ENCODE measurements at places on chromosomes 4 and X.

DNA sequence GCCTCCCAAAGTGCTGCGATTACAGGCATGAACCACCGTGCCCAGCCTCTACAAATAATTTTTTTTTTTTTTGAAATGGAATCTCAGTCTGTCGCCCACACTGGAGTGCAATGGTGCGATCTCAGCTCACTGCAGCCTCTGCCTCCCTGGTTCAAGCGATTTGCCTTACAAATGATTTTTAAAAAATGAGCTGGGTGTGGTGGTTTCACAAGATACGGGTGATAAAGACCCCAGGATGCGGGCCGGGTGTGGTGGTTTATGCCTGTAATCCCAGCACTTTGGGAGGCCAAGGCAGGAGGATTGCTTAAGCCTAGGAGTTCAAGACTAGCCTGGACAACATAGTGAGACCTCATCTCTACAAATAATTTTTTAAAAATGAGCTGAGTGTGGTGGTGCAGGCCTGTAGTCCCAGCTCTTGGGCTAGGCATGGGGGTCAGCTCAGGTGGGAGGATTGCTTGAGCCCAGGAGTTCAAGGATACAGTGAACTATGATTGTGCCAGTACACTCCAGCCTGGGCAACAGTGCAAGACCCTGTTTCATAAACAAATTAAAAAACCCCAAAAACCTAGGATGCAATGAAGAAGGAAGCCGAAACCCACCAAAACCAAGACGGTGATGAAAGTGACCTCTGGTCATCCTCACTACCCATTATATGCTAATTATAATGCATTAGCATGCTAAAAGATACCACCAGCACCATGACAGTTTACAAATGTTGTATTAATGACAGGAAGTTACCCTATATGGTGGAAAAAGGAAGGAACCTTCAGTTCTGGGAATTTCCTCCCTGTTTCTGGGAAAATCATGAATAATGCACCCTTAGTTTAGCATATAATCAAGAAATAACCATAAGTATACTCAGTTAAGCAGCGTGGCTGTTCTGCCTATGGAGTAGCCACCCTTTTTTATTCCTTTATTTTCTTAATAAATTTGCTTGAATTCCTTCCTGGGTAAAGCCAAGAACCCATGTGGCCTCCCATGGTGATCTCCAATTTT is 27.7 kb downstream of the PDGFRA start:
- no peak for DNase-seq

DNA sequence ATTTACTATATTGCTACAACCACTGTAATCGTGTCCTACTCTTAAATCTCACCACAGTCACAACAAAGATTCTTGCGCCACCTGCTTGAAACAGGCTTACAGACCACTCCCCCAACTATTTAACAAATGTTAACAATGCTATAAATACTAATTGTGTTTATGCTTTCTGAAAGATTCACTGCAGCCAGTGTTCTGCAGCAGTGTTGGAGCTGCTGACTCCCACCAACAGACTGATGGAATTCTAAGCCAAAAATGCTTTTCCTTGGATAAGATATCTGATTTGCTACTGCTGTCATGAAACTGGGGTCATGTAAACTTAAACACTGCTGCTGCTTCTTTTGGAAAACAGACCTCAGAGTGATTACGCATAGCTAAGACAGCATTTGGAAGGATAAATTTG is 244.2 kb upstream of the MAB21L2 start:
- DNase-seq = no peak

DNA sequence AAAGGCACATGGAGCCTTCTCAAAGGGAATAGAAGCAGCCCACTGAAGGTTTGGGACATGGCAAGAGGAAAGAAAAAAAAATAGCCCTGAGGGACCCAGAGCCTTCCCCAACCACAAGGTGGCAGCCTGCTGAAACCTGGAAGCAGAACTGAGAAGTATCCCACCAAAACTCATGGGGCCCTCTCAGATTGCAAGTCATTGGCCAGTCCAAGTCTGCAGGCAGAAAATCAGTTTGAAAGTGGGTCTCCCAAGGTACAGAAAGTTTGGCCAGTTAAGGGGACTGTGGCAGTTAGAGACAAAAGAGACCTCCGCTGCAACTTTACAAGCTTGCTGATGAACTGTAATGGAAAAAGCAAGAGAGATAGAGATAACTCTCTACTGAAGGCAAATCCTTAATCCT is 155.8 kb downstream of the ANTXR2 start:
- DNase-seq = no peak

GRCh38 chr4:140212646-140213045 is 58.7 kb upstream of the MAML3 start:
- DNase-seq = no peak

DNA sequence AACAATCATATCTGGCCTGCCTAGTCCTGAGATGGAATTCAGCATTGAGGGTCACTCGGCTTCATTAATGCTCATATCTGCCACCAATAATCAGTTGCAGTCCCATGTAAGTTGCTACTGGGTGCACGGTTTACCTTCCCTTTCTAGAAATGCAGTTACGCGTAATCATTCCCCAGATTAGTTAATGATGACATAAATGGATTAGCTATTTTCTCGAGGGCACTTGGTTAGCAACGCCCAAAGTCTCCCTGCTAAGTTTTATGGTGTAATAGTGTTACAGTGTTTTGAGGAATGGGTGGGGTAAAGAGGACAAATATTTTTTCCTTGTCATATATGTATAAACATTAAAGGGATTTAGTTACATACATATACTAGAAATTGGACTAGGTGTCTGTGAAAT is 118.8 kb downstream of the MID1 start:
- no peak for DNase-seq

DNA sequence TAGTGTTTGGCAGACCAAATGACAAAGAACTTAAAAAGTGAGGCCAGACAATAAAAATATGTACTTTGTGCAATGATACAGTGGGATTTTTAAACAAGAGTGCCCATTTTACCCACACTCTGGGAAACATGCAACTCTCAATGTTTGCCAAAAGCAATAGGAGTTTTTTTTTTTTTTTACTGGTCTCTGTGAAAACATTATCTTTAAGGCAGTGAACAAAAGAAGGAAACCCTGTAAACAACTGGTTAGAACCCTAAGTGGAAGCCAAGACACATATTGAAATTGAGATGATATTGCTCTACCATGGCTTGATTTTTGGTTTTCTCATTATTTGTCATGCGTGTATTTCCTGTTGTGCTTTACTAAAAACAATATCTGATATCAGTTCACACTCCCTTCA is 67.2 kb upstream of the PPP3CA start:
- no peak for DNase-seq

Data from NCI-H2081 treated with DMSO at 0.1 percent for 48 hours (cell line).